ENCODE measurements at places on chromosomes 6 and 20.

DNA sequence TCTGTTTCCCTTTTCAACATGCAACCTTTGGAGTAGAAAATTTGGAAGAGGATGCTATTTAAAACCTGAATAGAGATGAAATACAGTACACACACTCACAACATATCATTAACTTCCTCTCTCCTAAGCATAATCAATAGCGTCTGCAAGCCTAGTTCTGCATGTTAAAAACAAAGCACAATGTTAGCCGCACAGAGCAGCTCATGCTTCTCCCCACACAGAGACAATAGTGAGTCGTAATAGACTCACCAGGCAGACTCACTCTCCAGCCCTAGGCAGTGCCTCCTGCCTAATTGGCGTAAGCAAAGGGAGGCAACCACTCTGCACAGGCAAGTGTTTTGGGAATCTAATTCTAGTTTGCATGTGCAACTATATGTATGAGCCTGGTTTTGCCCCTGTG is 45.8 kb upstream of the ARID1B start:
- DNase-seq = no peak
- H3K4me1 ChIP-seq = no peaks in the 10 kb centered on the region
- H3K27ac ChIP-seq = no peak overlapping the region
- H3K27me3 ChIP-seq = no peaks in the 10 kb centered on the region
- no peak overlapping the region for H3K4me3 ChIP-seq
- H3K36me3 ChIP-seq = no peaks in the 10 kb centered on the region

- H3K27me3 ChIP-seq = no peaks in the 10 kb centered on the region
- H3K4me1 ChIP-seq = peaks cover 4% of the 10 kb centered on the region
- no peak overlapping the region for H3K4me3 ChIP-seq
- no peak overlapping the region for H3K27ac ChIP-seq
Measured at GRCh38 chr6:89071036-89071435, 9.5 kb upstream of the PNRC1 start.

- H3K4me3 ChIP-seq = no peak overlapping the region
- no peak overlapping the region for H3K27ac ChIP-seq
- DNase-seq = peak; percentile 19
- no peaks in the 10 kb centered on the region for H3K36me3 ChIP-seq
- H3K4me1 ChIP-seq = no peaks in the 10 kb centered on the region
- peaks cover 2% of the 10 kb centered on the region for H3K27me3 ChIP-seq
Measured at GRCh38 chr20:23245553-23246181, 104.9 kb upstream of the NXT1 start.

DNA sequence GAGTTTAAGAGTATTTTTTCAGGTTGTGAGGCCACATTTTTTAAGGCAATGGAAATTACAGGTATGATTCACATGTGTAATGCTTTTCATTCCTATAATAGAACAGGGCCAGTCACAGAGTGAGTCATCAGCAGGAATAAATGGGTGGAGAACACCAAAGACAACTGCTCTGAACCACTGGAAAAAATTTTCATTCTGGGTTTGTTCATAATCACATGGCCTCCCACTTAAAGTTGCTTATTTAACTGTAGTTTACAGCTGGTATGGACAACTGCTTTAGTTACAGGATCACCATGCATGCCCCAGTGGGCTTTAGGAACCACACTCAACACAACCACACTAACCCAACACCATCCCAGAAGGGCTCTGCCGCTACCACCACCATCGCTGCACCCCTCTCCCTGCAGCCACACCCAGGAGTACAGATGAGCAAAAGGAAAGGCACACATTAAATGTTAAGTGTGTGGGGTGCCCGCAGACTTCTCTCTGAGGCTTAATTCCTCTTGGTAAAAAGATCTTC is 107.0 kb upstream of the DST start:
- no peaks in the 10 kb centered on the region for H3K4me1 ChIP-seq
- no peak overlapping the region for H3K4me3 ChIP-seq
- no peak overlapping the region for H3K27ac ChIP-seq
- DNase-seq = no peak

GRCh38 chr6:157063176-157063905 is 260.0 kb downstream of the TMEM242 start:
- no peaks in the 10 kb centered on the region for H3K27me3 ChIP-seq
- H3K4me3 ChIP-seq = no peak overlapping the region
- no peaks in the 10 kb centered on the region for H3K36me3 ChIP-seq
- H3K4me1 ChIP-seq = peaks cover 14% of the 10 kb centered on the region

DNA sequence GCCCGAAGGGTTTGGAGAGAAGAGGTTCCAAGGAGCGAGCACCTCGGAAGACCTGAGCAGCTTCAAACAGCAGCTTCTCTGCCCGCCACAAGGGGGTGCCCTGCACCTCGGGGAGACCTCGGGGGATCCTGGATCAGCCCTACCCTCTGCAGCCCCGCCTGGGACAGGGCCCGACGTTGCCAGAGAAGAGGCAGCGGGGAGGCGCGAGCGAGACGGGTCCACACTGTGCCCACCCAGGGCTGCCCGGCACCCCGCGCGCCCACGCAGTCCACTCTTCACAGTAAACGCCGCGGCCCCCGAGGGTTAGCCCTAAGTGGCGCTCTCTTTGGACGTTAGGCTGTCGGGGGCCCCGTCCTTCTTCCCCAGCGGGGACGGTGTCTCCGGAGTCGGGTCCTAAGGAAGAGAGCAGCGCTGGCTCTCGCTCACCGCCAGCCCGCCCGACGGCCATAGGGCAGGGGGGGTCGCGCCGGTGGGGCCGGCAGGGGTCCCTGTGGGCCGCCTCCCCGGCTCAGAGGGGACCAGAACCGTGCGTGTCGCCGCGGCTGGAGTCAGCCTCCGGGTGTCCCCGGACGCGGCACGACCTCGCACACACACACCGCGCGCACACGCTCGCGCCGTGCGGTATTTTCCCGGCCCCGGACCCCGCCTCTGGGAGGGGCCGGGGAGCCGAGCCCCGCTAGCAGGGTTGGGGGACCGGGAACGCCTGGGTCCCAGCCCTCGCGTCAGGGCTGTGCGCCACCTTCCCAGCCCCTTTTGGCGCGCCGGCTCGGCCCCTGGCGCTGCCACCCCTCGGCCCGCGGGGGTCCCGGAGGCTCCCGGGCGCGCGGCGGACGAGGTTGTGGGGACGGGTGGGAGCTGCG is 929 bp downstream of the CDH22 start:
- DNase-seq = peak; percentile 18
- no peaks in the 10 kb centered on the region for H3K36me3 ChIP-seq
- H3K27me3 ChIP-seq = peaks cover 47% of the 10 kb centered on the region
- no peak overlapping the region for H3K27ac ChIP-seq
- H3K4me3 ChIP-seq = peak overlapping the region; percentile 22

- H3K4me3 ChIP-seq = no peak overlapping the region
- no peaks in the 10 kb centered on the region for H3K4me1 ChIP-seq
- no peak overlapping the region for H3K27ac ChIP-seq
- no peaks in the 10 kb centered on the region for H3K27me3 ChIP-seq
- H3K36me3 ChIP-seq = no peaks in the 10 kb centered on the region
Measured at GRCh38 chr6:166691746-166692145, 64.7 kb upstream of the RPS6KA2 start.

GRCh38 chr6:123909989-123910388 is 106.3 kb downstream of the NKAIN2 start:
- H3K36me3 ChIP-seq = no peaks in the 10 kb centered on the region
- no peaks in the 10 kb centered on the region for H3K27me3 ChIP-seq
- no peak overlapping the region for H3K27ac ChIP-seq
- DNase-seq = no peak
- no peaks in the 10 kb centered on the region for H3K4me1 ChIP-seq

DNA sequence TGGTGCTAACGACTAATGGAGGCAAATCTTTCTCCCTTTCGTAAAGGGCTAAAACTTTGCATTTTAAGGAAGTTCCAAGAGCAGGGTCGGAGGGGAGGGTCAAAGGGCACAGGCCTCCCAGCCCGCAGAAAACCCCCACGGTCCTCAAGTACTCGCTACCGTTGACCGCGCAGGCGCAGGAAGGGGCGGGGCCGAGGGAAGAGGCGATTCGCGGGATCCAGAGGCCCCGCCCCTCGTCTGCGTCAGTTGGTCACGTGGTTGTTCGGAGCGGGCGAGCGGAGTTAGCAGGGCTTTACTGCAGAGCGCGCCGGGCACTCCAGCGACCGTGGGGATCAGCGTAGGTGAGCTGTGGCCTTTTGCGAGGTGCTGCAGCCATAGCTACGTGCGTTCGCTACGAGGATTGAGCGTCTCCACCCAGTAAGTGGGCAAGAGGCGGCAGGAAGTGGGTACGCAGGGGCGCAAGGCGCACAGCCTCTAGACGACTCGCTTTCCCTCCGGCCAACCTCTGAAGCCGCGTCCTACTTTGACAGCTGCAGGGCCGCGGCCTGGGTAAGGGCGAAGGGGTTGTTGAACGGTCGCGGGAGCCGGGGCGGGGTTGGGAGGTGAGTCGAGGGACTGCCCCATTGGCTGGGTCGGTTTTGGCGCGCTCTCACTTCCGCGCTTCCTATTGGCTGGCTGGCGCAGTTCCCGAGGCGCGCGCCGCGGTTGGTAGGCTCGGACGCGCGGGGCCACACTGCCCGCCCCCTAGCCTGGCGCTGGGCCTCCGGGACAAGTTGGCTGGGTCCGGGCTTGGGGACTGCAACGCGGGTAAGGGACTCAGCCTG is at the start of gene GMNN:
Gene GMNN (plus strand): TSS at position 242 of the 824 bp plus-strand sequence. CDS start 2,310 bp downstream, outside the sequence.
- H3K4me3 ChIP-seq = peak within 1 kb of the TSS; percentile 72
- no peaks in the 10 kb centered on the region for H3K36me3 ChIP-seq
- H3K27me3 ChIP-seq = no peaks in the 10 kb centered on the region
- peak within 1 kb of the TSS; percentile 94 for H3K27ac ChIP-seq
- H3K4me1 ChIP-seq = peaks cover 6% of the 10 kb centered on the region

- no peak for DNase-seq
- no peak overlapping the region for H3K4me3 ChIP-seq
- no peak overlapping the region for H3K27ac ChIP-seq
- no peaks in the 10 kb centered on the region for H3K4me1 ChIP-seq
Measured at GRCh38 chr6:137000825-137001224, 43.9 kb downstream of the IL20RA start.

DNA sequence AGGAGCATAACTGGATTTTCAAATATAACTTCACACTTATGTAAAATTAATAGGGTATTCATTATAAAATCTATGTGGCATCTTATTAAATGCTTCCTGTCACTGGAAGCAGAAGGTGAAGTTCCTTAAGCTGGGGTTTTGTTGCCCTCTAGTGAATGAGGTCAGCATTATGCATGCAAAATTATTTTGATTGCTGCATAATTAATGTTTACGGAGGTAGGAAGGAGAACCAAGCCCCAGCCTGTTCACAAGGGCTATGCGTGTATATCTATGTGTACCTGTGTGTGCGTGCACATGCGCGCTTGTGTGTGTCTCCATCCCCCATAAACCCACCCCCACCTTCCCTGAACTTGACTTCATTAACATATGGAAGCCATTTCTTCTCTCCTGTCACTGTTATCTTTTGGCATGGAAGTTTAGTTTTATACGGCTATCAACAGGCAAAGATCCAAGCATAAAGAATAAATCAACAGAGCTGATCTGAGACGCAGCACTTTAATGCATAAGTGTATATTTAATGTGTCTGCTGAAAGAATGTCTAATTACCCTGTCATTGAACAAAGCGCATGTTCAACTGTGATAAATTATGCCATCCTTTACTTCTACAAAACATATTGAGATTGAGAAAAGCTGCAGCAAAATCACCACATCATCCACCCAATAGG is 90.2 kb upstream of the CDH4 start:
- H3K36me3 ChIP-seq = no peaks in the 10 kb centered on the region
- H3K4me3 ChIP-seq = no peak overlapping the region
- DNase-seq = no peak
- no peaks in the 10 kb centered on the region for H3K27me3 ChIP-seq
- H3K4me1 ChIP-seq = no peaks in the 10 kb centered on the region

GRCh38 chr6:28673787-28674671 is 148.3 kb downstream of the GPX5 start:
- DNase-seq = peak; percentile 16
- H3K27ac ChIP-seq = no peak overlapping the region
- no peak overlapping the region for H3K4me3 ChIP-seq
- peaks cover 42% of the 10 kb centered on the region for H3K27me3 ChIP-seq

GRCh38 chr20:45344168-45344860 is 3.9 kb downstream of the SDC4 start:
- H3K36me3 ChIP-seq = no peaks in the 10 kb centered on the region
- no peak for DNase-seq
- no peak overlapping the region for H3K27ac ChIP-seq
- peaks cover 20% of the 10 kb centered on the region for H3K27me3 ChIP-seq
- no peaks in the 10 kb centered on the region for H3K4me1 ChIP-seq

DNA sequence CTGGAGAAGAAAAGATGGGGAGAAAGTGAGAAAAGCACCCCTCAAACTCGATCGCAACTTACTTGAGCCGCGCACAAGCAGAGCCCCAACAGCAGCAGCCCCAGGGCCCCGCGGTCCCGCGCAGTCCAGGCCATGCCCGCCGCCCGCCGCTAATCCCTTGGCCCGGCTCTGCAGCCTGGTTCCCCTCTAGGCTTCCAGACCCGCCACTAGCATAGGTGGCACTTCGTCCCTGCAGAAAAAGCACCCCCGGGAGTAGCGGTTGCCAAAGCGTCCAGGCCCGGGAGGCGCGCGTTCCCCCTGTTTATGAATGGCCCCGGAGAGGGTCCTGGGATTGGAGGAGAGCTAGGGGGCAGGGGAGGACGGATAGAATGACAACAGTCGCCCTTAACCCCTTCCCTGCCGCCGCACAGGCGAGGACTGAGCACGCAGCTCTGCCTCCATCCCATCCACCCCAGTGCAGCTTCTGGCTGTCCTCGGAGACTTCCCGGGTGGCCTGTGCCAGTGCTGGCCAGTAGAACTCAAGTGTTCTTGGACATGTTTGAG is 19.9 kb downstream of the COL9A1 start:
- peaks cover 36% of the 10 kb centered on the region for H3K27me3 ChIP-seq
- H3K36me3 ChIP-seq = no peaks in the 10 kb centered on the region
- no peak overlapping the region for H3K4me3 ChIP-seq
- DNase-seq = no peak

GRCh38 chr6:24757611-24758010 is 17.1 kb upstream of the GMNN start:
- no peaks in the 10 kb centered on the region for H3K27me3 ChIP-seq
- H3K4me3 ChIP-seq = no peak overlapping the region
- H3K4me1 ChIP-seq = no peaks in the 10 kb centered on the region
- no peaks in the 10 kb centered on the region for H3K36me3 ChIP-seq

- DNase-seq = no peak
- no peaks in the 10 kb centered on the region for H3K4me1 ChIP-seq
- no peaks in the 10 kb centered on the region for H3K27me3 ChIP-seq
- no peak overlapping the region for H3K27ac ChIP-seq
- H3K36me3 ChIP-seq = no peaks in the 10 kb centered on the region
- H3K4me3 ChIP-seq = no peak overlapping the region
Measured at GRCh38 chr6:138486249-138487101, 12.8 kb downstream of the NHSL1 start.

DNA sequence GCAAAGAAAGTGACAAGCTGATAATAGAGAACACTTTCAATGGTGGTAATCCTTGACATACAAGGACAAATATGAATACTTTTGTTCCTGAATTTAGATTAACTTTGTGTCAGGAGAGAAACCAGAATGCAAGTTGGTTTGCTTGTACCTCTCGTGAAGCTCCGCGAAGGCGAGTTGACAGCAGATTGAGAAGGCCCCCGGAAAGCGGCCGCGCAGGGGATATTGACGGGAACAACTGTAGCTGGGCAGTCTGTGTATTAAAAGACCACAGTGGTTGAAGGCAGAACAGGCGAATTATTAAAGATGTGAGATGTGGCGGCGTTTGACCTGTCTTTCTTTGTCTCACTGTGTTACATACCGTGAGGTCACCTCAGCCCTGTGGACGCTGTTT is 175.8 kb upstream of the RALGAPA2 start:
- DNase-seq = no peak
- H3K36me3 ChIP-seq = no peaks in the 10 kb centered on the region
- peaks cover 5% of the 10 kb centered on the region for H3K27me3 ChIP-seq
- H3K27ac ChIP-seq = no peak overlapping the region
- H3K4me3 ChIP-seq = no peak overlapping the region

GRCh38 chr6:152368751-152369624 is 268.2 kb downstream of the SYNE1 start:
- H3K27me3 ChIP-seq = peaks cover 2% of the 10 kb centered on the region
- no peaks in the 10 kb centered on the region for H3K36me3 ChIP-seq
- no peak for DNase-seq
- no peak overlapping the region for H3K27ac ChIP-seq

Data from thymus (tissue), 14 donors.